ENCODE measurements at places on chromosomes 11 and 22. TPM values are rescaled to one million over a fixed set of nuclear protein-coding genes. Genes with fewer than 3 reads are reported as not detected.
A peak's percentile ranks its signal among the peaks of the same experiment; 100 is the strongest.

INPP5J gene
- total RNA-seq: 1.7 TPM

OTOG gene
- not detected for total RNA-seq

VSIG10L2 gene
- total RNA-seq: not detected

TECTA gene
- 0.15 TPM for total RNA-seq

ZNF214 gene
- total RNA-seq: 3.0 TPM

PNPLA5 gene
- not detected for total RNA-seq

SMIM35 gene
- not detected for total RNA-seq

ZDHHC8 gene
- total RNA-seq: 79.0 TPM

SCGB2A2 gene
- not detected for total RNA-seq

FAM89B gene
- total RNA-seq: 102 TPM

DNA sequence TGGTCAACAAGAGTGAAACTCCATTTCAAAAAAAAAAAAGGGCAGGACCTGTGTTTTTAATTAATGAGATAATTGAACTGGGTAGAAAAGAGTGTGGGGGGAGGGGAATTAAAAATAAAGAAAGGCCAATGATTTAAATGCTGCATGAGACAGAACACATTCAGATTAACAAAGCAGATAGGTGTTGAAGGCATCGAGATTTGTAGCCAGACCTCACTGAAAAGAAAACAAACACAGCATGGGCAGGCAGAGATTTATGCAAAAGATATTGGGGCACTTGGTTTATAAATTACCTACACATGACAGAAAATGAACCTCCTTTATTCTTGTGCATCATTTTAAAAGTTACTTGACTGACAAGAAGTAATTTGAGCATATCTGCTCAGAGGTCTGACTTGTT, 354.0 kb upstream of the API5 start:
- DNase-seq: no peak

- DNase-seq: no peak
These were observed 6.2 kb downstream of the FAM168A start for GRCh38 chr11:73591743-73592142.

- no peak for DNase-seq
These were observed 180.7 kb downstream of the MPPED1 start for GRCh38 chr22:43592476-43592875.

GRCh38 chr11:72418834-72419560, 15.3 kb downstream of the CLPB start:
- DNase-seq: no peak

- no peak for DNase-seq
These were observed 98.2 kb upstream of the BID start for GRCh38 chr22:17872471-17872870.

DNA sequence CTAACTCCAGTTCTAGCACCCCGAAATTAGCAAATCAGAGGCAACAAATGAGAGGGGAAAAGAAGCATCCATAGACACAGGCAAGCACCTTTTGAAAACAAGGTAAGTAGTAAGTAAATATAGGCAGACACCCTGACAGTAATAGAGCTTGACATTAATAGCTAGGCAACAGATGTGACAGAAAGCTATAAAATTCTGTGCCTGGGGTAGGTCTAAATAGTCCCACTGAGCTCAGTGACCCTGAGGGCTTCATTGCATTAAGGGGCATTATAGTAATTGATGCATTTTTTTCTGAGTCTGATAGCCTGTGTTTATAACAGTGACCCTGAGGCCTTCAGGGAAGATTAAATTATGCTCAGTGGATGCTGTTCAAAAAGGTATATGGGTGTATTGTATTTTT, 197.1 kb downstream of the HIPK3 start:
- DNase-seq: no peak

- no peak for DNase-seq
These were observed 501.9 kb downstream of the CNTN5 start for GRCh38 chr11:99522467-99523173.

- no peak for DNase-seq
These were observed 11.2 kb upstream of the MUC6 start for GRCh38 chr11:1047595-1048156.

DNA sequence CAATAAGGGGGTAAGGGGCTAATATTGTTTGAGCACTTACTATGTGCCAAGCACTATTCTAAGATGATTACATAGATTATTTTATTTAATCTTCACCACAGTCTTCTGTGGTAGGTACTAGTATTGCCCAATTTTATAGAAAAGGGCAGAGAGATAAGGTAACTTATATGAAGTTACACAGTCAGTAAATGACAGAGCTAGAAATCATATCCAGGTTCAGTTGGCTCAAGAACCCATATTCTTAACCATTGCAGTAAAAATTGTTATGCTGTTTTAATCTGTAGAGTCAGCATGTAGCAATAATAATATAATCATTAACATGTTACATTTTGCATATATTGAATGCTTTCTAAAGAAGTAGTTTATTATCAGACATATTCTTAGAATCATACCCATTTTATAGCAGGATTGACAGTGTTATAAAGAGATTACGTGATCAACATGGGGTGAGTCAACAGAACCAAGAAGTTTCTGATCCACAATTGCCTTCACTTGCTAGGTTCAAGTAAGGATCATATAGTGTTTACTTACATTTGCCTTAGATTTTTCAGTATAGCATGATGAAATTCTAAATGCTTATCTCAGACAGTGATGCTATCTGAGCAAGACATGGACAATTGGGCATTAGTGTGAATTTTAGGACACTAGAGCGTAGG, 46.4 kb downstream of the CSTPP1 start:
- DNase-seq: no peak

GRCh38 chr11:66465373-66466224, 1.1 kb upstream of the PELI3 start:
- DNase-seq: no peak

- DNase-seq: no peak
These were observed at the start of gene NEAT1 for GRCh38 chr11:65422633-65423515. Gene NEAT1, plus strand, starts transcription at chr11:65422798.

GRCh38 chr22:38681582-38682335, at the start of gene TOMM22:
Gene TOMM22, plus strand, starts transcription at chr22:38681957. Its CDS starts 22 bp downstream, at chr22:38681979.
- no peak for DNase-seq

GRCh38 chr11:12478743-12479142, 101.4 kb downstream of the PARVA start:
- DNase-seq: no peak

DNA sequence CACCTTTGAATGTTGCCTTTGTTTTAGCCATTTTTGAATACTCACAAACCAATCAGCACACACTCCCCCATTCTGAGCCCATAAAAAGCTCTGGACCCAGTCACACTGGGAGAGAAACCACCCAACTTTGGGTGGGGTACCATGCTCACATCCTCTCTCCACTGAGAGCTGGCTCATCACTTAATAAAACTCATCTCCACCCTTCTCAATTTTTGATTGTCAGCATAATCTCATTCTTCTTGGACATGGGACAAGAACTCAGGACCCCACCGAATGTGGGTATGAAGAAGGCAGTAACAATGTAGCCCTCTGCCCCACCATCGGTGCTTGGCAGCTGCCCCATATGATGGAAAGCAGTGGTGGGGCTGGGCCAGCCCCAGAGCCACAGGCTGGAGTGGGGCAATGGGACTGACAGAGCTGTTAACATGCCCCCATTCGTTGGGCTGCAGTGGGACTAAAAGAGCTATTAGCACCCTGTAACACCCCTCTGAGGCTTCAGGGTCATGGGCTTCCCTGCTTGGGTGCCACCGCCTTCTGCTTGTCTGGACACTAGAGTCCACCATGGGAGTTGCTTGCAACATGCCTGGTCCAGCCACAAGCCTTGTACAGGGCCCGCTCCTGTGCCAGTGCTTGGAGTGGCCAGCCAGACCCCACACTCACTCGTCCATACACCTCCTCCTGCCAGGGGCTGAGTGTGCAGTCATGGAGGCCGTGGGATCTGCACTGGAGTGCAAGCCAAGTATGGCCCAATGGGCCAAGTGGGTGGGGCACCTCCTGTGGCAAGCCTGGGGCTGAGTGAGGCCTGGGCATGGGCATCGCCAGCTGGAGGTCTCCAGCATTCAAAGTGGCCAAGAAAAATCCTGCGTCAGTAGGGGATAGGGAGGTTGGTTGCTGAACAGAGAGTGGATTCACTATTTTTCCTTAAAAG, 471.1 kb downstream of the TBC1D22A start:
- DNase-seq: no peak

GRCh38 chr22:20503816-20504215, 3.6 kb upstream of the MED15 start:
- no peak for DNase-seq

GRCh38 chr11:35390737-35391682, 28.3 kb downstream of the SLC1A2 start:
- DNase-seq: peak; percentile 69

DNA sequence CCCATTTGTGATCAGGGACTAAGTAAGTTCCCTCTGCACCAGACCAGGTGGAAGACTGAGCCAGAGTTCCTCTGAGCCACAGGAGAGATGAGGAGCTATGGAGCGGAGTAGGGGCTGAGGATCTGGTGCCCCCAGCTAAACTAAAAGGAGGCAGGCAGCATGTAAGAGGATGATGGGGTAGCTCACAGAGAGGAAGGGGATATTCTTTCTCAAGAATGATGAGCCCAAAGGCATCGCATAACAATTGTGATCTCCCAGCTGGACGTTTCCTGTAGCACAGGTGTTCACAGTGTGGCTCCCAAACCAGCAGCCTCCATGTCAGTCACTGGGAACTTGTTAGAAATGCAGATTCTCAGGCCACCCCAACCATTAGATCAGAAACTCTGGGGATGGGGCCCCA, 24.4 kb downstream of the ADAMTS8 start:
- DNase-seq: no peak

GRCh38 chr22:38186429-38186828, 4.8 kb upstream of the PLA2G6 start:
- no peak for DNase-seq

- no peak for DNase-seq
These were observed 172.3 kb upstream of the SOX6 start for GRCh38 chr11:16528639-16529038.

DNA sequence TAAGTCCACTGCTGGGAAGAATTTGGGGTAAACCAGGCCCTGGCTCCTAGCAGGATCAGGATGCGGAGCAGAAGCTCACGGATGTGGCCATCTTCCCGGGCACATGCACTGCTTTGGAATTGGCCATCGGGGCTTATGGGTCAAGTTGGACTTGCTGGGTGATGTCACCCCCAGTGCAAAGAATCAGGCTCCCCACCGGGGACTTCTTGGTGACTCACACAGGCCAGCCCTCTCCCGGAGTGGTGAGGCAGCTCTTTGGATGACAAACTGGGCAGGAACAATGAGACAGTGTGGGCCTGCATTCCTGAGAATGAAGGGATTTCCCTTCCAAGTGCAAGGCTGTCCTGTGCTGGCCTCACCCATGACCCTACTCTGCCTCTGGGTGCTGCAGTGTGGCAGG, 128.8 kb upstream of the ANO1 start:
- DNase-seq: peak; percentile 43

DNA sequence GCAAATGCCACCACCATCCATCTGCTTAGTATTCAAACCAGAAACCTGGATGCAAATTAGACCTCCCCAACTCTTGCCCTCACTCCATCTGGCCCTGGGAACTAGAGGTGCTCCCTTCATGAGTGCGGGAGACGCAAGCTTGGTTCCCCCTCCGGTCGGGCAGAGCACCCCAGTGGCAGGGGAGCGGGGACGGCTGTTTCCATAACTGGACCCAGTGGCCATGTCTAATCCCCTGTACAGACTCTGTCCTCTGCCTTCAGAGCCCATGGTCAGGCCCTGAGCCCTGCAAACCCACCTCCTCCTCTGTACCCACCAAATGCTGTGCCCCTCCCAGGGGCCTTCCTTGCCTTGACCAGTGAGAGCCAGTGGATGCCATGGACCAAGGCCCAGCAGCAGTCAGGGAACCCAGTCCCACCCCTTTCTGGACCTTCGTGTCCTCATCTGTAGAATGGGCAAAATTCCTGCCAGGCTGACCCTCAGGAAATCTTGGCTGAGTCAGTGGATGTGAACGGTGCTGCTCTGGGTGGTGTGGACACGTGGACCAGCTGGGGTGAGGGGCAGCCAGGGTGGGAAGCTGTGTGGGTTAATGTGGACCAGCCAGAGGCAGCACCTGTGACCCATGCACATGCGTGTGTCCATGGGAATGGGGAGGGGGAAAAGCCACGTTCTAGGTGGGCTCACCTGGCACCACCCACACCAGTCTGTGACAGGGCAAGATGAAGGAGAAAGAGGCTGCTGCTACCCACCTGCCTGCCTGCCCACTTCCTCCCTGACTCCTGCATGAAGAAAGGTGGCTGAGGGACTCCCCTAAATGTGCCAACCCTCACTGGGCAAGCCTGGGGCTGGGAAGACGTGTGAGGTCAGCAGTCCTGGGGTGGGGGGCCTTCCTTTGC, 72.8 kb downstream of the LRRC32 start:
- DNase-seq: no peak

- no peak for DNase-seq
These were observed 5.4 kb downstream of the LRRC32 start for GRCh38 chr11:76665172-76665571.

- no peak for DNase-seq
These were observed 40.4 kb downstream of the BCR start for GRCh38 chr22:23220485-23221350.

GRCh38 chr22:49015993-49016908, 811.4 kb downstream of the BRD1 start:
- DNase-seq: no peak
